ENCODE measurements at places on chromosomes 4 and X.

DNA sequence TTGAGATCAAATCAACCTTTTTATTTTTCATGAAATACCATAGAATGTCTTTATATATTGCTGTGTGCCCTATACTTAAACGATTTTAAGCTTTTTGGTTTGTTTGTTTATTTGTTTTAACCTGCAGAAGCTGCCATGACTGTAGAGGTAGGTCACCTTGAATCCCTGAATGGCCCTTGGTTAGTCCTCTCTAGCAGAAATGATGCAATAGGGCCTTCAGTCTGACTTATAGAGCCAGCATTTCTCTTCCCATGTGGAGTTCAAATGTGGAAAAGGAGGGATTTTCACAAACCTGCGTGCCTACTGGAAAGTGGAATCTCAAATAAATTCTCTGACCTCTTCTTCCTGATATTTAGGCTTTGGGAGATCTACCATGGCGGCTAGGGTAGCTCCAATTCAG, 327.9 kb downstream of the MAPK10 start:
- DNase-seq = no peak

DNA sequence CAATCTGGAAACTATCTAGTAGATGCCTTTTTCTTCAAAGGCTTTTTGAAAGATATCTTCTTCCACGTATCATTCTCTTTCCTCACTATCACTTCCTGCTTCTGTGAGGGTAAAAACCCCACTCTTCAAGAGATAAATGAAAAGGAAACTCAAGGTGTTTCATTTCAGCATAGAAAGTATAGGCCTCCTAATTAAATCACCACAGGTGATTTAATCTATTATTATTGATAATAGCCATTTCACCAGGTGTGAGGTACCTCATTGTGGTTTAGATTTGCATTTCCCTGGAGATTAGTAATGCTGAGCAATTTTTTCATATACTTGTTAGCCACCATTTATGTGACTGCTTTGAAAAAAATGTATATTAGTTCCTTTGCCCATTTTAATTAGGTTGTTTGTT, 92.0 kb upstream of the EMCN start:
- no peak for DNase-seq

DNA sequence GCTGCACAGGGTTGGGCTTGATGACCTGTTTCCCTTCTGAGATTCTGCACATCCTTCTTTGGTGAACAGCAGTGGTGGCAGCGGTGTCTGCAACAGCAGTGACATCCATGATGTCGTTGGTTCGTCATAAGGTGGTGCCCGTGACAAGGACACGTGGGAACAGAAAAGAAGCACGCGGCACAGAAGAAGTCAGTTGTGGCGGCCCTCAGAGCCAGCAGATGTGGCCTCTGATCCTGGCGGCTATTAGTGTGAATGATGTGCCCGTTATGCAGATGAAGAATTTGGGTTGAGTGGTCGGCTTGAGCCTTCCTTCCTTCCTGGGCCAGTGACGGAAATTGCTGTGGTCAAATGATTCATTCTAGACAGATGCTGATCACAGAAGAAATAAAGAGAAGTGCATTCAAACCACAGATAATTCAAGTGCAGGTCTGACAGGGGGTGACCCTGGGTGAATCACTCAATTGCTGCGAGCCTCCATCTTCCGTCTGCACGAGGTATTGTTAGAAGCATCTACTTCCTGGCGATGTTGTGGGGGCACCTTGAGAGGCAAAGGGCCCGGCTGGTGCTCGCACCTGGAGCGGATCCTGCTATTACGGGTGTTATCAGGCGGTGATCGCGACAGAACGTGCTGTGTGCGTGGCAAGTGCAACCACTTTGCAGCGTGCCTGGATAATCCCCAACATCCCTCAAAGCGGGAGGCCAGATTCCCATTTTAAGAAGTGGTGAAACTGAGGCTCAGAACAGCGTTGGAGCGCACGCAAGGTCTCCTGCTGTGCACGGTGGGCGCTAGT, 215.2 kb upstream of the PSAPL1 start:
- peak; percentile 66 for DNase-seq

GRCh38 chr4:72942565-72942964, 127.0 kb downstream of the COX18 start:
- no peak for DNase-seq

DNA sequence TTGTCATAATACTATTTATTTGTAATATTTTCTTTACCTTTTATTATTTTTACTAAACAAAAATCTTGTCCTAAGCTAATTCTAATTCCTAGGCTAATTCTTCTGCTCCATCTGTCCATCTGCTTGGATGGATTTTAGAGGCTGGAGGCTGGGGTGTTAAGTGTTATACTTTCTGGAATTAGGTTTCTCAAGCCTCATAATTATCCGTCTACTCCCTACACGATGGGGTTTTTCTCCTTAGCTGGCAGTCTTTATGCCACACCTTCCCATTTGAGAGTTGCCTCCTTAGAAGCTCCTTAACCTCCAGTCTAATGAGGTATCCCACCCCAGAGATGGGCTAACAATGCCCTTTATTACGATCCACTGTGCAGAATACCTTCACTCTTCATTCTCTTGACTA, 37.6 kb upstream of the LGI2 start:
- no peak for DNase-seq

DNA sequence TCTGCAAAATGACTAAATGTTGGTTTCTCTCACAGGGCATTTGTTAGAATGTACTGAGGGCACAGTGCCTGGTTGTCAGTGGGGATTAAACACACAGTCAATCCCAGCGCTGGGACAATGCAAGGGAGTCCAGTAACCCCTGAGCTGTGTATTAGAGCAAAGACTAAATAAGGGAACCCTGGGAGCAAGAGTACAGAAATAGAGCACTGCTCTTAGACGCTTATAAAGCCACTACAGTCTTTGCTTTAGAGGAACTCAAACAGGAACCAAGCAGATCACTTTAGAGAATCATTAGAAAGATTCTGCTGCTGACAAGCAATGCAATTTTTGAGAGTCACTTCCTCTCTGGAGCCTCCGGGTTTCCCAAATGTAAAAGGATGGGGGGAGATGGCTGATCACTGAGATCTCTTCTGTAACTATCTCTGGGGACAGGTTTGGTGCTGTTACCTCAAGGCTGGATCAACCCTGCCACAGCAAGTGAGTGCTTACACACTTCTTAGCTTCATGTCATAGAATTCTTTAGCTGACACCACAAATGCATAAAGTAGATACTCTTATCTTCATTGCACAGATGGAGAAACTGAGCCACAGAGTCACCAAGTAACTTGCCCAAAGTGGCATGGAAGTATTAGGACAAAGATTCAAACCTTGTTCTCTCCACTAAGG, 137.8 kb upstream of the CPEB2 start:
- no peak for DNase-seq

DNA sequence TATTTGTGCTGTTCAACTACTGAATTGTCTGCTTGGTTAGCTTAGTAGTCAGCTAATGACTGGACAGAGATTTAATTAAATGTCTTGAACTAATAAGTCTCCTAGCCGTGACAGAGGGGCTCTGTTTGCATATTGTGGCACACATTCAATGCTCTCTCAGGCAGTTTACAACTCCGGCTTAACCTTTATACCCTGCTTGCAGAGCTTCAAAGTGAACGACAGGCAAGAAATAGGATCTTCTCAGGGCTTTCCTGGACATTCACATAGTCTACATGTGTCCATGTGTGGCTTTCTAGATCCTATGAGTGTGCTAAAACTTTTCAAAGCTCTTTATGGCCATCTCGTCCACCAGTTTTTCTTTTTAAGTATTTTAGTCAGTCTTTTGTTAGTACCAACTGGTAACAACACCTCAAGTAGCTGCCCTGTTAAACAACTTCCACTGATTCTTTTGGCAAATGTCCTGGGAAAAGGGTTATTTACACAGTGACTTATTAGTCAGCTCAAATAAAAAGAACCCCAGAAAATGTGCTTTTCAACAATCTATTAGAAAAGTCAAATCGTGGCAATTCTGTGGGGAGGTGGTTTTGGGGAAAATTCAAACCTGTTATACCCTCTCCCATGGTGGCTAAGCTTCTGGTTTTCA, 28.6 kb downstream of the OR13H1 start:
- DNase-seq = no peak

GRCh38 chr4:89248879-89249281, 58.7 kb downstream of the GPRIN3 start:
- no peak for DNase-seq

- DNase-seq = peak; percentile 89
These were observed 195.5 kb upstream of the VEGFC start for GRCh38 chr4:176988226-176988625.

- peak; percentile 20 for DNase-seq
These were observed 404.6 kb upstream of the FAT1 start for GRCh38 chr4:187128222-187128621.

DNA sequence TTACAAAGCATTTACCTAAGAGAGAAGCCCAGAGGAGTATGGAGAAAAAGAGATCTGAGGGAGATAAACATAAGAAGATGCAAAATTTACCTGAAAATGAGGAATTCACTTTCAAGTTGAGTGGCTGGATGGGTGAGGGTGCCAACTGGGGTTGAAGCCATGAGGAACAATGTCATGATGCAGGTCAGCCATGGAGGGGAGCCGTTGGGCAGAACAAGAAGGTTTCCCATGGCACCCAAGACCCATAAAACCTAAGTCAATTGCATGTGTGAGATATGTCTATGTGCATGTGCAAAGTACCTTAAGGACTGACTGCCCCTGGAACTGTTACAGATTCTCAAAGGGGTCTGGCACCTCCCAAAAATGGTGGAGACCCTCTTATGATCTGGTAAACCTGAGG, 46.6 kb upstream of the PRRG1 start:
- no peak for DNase-seq

DNA sequence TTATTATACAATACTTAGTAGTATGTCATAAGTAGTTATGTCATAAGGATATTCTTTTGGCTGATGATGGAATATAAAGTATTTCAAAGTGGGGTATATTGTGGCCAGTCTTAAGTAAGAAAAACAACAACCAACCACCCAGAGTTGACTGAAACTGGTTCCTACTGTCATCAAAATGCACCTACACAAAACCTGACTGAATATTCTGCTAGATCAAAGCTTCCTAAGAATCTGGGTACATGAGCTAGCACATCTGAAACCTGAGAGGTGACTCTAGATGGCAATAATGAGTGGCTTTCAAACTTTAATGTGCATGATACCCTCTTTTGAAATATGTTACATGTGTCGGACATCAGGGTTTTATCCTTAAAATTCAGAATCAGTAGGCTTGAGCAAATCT, 60.4 kb downstream of the REELD1 start:
- no peak for DNase-seq

GRCh38 chr4:118741301-118741855, 56.2 kb downstream of the METTL14 start:
- no peak for DNase-seq

DNA sequence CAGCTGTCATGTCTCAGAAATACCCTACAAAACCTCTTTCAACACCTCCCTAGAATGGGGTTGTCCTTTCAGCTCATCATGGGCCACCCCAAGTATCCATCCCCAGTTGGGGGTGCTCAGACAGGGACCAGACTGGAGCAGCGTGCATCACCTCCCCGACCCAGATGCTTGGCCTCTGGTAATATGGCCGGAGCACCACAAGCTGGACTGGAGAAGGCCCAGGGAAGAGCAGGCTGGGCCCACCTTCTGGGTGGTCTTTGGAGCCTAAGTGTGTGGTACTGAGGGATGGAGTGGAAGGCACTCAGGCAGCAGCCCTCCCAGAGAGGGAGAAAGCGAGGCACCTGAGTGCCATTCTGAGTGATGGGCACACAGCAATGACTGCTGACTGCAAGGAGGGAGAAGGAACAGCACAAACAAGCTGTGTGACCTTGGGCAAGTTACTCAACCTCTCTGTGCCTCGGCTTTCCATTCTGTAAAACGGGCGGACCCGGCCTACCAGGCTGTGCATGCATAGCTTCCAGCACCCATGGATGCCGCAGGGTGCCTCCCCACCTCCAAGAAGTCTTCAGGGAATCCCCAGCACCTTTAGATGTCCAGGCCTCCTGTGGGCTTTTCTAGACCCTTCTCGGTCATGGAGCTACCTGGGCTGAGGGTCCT, 228.2 kb downstream of the AFAP1 start:
- no peak for DNase-seq

GRCh38 chrX:132561483-132561882, 72.6 kb upstream of the MBNL3 start:
- no peak for DNase-seq

GRCh38 chr4:153573881-153574802, 108.0 kb downstream of the TMEM131L start:
- peak; percentile 61 for DNase-seq

- DNase-seq = peak; percentile 86
These were observed 44.4 kb downstream of the POLR2B start for GRCh38 chr4:57023104-57023503.

DNA sequence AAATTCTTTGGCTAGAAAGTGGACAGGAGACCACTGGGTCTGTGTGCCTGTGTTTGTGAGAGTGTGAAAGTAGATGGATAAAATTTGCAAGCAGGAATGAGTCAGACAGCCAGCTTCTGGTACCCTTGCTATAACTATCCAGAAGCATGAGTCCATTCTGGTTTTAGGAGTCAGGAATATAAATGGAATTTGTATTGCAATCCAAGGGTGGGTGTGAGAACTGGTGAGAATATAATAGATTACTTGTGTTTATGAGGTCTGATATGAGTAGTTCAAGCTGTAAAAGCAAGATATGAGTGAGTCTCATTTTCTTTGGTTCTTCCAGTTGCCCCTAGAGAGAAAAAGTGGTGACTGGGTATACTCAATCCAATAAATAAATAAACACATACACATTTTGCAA, 212.7 kb upstream of the TAPT1 start:
- DNase-seq = peak; percentile 52

DNA sequence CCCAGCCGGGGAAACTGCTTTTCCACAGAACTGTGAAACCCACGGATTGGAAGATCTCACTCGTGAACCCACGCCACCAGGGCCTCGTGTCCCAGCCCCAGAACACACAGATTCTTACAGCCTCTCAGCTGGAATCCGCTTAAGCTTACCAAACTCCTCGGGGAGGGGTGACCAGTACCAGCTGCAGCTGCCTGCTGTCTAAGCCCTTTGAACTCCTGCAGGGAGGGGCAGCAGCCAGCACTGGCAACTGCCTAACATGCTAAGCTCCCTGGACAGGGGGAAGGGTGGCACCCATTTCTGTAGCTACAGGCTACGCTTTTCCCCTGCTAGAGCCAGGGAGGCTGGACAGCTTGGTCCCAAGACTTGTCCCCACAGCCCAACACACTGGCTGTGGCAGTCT, 38.4 kb downstream of the TBL1X start:
- no peak for DNase-seq

- DNase-seq = no peak
These were observed 11.2 kb downstream of the EPGN start for GRCh38 chr4:74319470-74319869.

GRCh38 chr4:152626790-152627189, 53.0 kb downstream of the TMEM154 start:
- no peak for DNase-seq

DNA sequence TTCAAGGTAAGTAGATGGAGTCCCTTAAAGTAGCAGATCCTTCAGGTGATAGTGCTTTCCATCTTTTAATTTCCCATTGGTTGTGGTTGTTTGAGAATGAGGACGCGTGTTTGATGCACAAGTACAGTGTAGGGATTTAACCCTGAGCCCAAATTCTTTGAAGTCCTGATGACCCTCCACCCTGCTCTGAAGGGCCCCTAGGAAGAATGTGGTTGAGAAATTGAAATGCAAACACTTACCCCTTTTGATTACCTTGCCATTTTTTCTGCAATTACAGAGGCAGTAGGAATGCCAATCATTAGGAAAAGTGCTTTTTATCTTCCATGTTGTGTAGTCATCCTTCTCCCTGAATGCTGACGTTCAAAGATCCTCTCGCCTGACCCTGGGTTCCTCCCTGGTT, 112.4 kb downstream of the ZNF518B start:
- DNase-seq = no peak

GRCh38 chrX:129058405-129058804, 464.9 kb downstream of the SMARCA1 start:
- DNase-seq = no peak

Data from skeletal muscle cell (primary cell).